ENCODE measurements at places on chromosomes 5 and 9. TPM values are rescaled to one million over a fixed set of nuclear protein-coding genes. Genes with fewer than 3 reads are reported as not detected.

The F2RL1 gene
- 2.9 TPM for total RNA-seq

DNA sequence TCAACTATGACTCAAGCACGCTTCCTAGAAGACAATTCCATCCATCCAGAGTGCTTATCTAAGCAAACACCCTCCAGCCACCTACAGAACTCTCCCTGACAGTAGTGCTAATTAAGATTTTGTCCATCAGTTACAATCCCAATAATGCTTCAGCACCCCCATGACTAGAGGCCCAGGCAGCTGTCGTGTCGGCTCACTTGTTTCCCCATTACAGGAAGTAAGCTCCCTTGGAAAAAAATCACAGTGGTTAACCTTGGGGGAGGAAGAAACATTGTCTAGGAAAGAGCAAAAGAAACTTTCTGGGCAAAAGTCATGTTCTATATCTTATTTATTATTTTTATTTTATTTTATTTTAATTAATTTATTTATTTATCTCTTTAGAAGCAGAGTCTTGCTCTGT lies 108.8 kb upstream of the LPAR1 start:
- ATAC-seq = no peak

- ATAC-seq = no peak
Measured at GRCh38 chr5:164832516-164832915, 1327.1 kb downstream of the MAT2B start.

- ATAC-seq = no peak
Measured at GRCh38 chr9:127707766-127708165, 978 bp downstream of the CFAP157 start.

The ZNG1E gene
- 52.2 TPM for total RNA-seq

DNA sequence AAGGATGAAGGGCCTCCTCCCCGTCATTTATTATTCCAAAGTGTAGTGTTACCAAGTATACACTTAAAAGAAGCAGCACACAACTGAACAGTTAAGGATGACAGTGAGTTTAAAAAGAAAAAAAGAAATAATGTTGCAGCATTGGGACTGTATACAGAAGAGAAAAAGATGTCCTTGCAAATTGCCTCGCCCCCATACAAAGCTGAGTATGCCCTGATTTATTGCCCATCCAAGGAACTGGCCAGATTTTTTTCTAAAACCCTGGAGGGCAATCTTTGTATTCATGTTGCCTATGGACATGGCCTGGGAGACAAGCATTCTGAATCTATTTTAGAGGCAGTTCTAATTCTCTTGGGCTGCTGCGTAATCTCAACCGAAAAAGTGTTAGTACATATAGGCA lies 182.7 kb upstream of the NR4A3 start:
- ATAC-seq = no peak

The SPATA31A3 gene
- total RNA-seq = 0.46 TPM

DNA sequence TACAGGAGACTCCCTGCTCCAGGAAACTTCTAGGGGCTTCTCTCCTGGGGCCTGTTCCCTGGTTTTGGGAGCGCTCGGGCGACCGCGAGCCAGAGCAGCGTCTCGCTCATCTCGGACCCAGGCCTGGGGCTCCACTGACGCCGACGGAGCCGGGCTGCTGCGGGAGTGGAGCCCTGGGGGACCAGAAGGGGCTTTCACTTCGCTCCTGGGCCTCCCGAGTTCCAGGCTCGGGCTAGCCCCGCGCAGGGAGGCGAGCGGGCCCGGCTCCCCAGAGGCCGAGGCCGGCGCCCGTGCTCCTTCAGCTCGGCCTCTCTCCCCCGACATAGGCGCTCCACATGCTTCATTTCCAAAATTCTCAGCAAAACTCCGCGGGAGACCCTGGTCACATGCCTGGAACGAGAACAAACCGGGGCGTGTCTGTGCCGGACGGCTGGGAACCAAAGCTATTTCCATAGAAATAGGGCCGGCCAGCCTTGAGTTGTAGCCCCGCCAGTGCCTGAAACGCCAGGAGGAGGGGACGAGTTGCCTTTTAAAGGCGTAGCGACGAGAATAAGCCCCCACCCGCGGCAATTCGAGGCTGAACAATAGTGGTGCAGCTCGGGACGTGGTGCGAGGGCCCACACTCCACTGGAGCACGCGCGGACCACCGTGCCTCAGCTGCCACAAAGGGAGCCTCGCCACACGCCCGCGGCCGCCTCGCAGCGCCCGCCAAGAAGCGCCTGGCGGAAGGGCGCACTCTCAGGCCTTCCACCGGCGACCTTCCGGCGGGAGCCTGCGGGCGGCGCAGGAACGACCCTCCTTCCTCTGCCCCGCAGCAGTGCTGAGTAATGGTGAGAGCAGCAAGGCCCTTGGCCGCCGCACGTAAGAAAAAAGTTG lies 1.1 kb upstream of the G3BP1 start:
- ATAC-seq = peak; percentile 12

The SPATA31C1 gene
- total RNA-seq = 0.32 TPM

- no peak for ATAC-seq
Measured at GRCh38 chr5:118984602-118985001, 3.7 kb downstream of the DTWD2 start.

DNA sequence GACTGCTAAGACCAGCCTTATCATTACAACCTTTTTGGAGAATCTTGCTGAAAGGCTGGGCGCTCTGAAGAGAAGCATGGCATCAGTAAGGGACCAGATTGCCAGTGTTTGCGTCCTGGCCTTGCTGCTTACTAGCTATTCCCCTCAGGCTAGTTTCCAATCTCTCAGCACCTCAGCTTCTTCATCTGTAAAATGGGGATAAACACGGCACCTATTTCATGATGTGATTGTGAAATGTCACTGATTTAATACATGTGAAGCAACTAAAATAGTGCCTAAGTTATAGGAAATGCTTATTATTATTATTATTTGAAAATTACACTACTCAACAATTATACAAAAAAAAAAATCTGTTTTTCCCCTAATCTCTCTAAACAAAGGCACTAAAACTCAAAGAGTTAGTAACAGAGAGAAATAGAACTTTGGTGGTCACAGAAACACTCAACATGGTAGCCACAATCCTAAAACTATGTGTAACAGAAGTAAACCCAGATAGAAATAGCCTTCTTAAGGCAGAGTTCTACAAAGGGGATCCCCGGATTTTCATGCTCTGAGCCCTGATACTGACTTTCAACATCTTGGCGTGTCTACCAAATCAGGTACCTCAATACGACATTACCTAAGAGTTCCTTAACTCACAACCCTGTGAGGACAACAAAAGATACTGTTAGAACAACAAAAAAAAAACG lies 62.0 kb downstream of the ENC1 start:
- ATAC-seq = no peak

DNA sequence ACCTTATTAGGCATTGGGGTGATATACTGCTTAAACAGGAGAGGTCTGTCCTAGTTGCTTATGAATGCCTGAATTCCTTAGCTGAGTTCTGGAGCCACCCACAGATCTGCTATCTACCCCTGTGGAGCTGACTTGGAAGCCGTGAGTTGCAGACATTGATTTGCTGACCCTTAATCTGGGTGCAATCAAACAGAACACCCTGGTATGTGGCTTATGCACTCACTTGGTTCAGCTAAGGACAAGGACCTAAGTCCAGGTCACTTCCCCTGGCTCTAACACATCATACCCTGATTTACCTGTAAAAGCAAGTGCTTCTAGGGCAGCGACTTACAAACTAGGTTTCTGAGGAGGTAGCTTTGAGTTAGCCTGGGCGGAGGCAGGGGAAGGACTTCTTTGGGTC lies 41.6 kb upstream of the TLR4 start:
- ATAC-seq = no peak

DNA sequence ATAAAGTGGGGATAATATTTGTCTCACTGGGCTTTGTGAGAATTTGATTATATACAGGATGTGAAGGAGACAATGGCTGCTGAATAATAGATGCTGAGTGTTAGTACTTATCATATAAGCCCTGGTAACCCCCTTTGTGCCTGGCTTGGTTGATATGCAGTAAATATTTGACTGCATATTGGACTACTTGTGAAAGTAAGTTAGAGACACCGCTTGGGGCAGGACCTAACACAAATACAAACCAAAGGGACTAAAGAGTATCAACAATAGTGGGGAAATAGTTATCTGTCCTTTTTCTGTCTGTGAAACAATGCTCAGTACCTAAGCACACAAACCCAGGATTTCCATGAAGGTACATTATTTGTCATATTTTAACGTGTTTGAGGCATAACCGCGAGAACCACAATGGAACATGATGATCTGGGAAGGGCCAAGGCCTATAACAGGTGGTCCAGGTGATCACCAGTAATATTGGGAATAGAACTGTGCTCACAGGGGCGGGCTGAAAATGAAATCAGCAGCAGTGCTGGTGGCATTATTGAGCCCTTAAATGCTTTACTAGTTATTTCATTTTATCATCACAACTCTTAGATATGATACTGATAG lies 138.2 kb upstream of the SMARCA2 start:
- no peak for ATAC-seq

The SAP30L gene
- total RNA-seq = 33.1 TPM

- peak; percentile 63 for ATAC-seq
Measured at GRCh38 chr5:97417986-97418385, 234.9 kb upstream of the RIOK2 start.

DNA sequence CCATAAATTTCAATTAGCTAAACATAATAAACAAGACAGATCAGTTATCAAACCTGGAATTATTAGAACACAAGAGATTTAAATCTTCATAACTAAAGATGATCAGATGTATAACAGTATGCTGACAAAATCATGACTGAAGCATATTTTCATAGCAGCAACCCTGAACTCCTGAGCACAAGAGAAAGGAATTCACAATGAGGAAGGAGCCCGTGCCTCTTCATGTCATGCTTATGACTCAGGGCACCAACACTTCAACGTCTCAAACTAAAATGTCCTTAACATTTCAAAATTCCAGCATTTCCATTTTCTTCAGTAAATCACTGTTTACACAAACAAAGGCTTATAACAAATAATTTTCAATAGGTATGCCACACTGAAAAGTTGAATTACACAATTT lies 6.7 kb downstream of the AP3B1 start:
- peak; percentile 85 for ATAC-seq

DNA sequence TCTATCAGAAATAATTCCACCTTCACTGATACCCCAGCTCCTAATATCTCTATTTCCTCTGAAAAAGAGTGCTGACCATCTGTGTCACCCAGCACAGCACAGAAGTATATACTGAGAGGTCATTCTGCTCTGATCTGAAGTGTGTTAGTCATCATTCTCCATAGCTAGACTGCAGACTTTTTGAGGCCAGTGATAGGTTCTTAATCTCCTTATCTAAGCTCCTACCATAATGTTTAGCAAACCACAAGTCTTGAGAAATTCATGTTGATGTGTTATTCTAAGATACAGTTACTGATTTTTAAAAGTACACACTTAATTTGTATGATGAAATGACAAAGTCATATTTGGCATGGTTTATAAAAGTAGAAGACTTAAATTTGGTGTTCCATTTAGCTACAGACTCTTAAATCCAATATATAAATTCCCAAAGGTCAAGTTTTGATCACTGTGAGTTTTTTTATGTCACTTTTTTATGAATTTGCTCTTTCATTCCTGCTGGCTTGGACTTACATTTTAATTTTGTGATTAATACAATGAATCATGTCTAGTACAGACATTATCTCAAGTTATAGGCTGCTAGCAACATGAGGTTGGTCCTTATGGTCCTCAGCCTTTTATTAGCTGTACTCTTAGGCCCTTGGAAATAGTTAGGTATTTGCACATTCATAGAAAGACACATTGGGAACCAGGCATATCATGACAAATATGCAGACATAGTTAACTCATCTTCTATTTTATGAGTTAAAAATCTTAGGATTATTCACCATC lies 380.8 kb downstream of the EBF1 start:
- no peak for ATAC-seq

The MARVELD2 gene
- 0.22 TPM for total RNA-seq

The ARHGEF39 gene
- 7.2 TPM for total RNA-seq

The MEGF9 gene
- total RNA-seq = 6.3 TPM

DNA sequence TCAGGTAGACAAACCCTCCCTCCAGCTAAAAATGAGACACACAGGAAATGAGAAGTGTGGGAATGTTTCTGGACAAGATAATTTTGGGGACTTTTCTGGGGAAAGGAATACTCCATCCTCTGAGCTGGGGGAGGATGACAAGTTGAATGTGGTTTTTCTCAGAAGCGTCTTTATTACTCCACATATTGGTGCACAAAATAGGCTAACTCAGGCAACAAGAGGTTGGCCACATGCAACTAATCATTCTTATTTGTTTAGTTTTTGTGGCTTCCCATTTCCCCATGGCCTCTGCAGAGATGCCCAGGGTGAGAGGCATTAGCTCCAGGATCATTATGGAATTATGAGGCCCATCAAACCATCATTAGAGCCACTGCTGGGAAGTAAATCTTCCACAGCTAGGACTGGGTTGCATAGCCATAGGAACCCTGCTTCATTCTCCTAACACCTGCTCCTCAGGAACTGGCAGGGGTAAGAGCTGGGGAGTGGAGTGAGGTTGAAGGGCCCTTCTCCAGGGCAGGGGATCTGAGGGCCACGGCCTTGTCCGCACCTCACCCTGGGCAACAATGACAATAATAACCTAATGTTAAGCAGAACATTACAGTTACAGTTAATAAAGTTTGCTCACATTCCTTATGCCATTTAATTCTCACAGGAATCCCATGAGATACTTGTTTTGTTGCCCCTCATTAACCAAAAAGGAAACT lies 9.3 kb upstream of the SIL1 start:
- no peak for ATAC-seq

DNA sequence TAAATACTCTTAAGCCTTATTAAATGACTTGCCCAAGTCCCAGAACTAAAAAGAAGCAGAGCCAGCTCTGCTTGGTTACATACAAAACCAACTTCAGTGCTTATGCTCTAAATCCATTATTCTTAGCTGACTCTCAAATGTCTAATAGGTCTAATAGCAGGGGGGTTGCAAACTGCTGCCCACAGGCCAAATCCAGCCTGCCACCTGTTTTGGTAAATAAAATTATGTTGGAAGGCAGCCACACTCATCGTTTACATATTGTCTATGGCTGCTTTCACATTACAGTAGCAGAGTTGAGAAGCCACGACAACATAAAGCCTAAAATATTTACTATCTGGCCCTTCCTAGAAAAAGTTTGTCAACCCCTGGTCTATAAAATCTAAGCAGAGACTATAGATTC lies 69.0 kb downstream of the KLHL3 start:
- no peak for ATAC-seq

The NPR2 gene
- total RNA-seq = 24.9 TPM

- peak; percentile 95 for ATAC-seq
Measured at GRCh38 chr9:109244179-109245132, 76.4 kb downstream of the EPB41L4B start.

The FBXW11 gene
- 61.6 TPM for total RNA-seq

GRCh38 chr9:113388833-113389232 lies 12.0 kb upstream of the HDHD3 start:
- no peak for ATAC-seq

DNA sequence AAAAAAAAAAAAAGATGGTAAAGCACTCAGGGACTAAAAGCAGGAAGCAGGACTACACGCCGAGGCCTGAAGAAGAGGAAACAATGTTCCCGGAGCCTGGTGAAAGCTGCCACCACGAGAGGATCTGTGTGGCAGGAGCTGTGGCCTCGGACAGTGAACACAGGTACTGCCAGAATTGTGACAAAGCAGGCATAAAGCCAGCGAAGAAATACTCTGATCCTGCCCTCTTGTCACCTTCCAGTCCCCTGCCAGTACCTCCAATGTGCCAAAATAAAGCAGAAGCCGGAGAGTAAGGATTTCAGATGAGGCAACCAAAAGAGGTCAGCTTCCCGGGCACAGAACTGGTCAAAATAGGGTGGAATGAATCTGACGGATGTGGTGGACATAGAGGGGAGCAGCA lies 211.5 kb upstream of the TARS1 start:
- ATAC-seq = no peak

- ATAC-seq = peak; percentile 26
Measured at GRCh38 chr5:114101153-114101552, 260.7 kb upstream of the KCNN2 start.

GRCh38 chr5:163445345-163445744 lies 8.0 kb downstream of the CCNG1 start:
- no peak for ATAC-seq

Measured in motor neuron (in vitro differentiated cells).